ENCODE measurements at places on chromosomes 3 and 15. TPM values are rescaled to one million over a fixed set of nuclear protein-coding genes. Genes with fewer than 3 reads are reported as not detected.
A peak's percentile ranks its signal among the peaks of the same experiment; 100 is the strongest.

- DNase-seq: no peak
Measured at GRCh38 chr3:189683546-189684255, 52.5 kb downstream of the TP63 start.

GRCh38 chr3:50299929-50300680 lies 900 bp upstream of the HYAL3 start:
- peak; percentile 86 for DNase-seq

CYP1A2 gene
- not detected for total RNA-seq

ADGRG7 gene
- not detected for total RNA-seq

- DNase-seq: no peak
Measured at GRCh38 chr15:93139436-93139835, 50.4 kb upstream of the RGMA start.

- DNase-seq: no peak
Measured at GRCh38 chr15:41423979-41424659, 7.2 kb downstream of the RTF1 start.

BMF gene
- 2.7 TPM for total RNA-seq

GRCh38 chr3:11718637-11719405 lies 75.1 kb upstream of the VGLL4 start:
- peak; percentile 82 for DNase-seq

- no peak for DNase-seq
Measured at GRCh38 chr3:109384164-109384563, 46.8 kb upstream of the DPPA4 start.

- no peak for DNase-seq
Measured at GRCh38 chr15:87167706-87168105, 1088.0 kb downstream of the AGBL1 start.

GRCh38 chr15:62584301-62585235 lies 419.5 kb upstream of the C2CD4B start:
- no peak for DNase-seq

All from GM23248 (cell line).